Type B pancreatic cell (in vitro differentiated cells): ENCODE measurements at places on chromosomes 12 and 14.

- DNase-seq, result no peak
Measured at GRCh38 chr12:124009781-124010180, 36.8 kb downstream of the ZNF664 start.

GRCh38 chr14:103858063-103858781, 10.8 kb upstream of the PPP1R13B start:
- no peak for DNase-seq

- DNase-seq, result no peak
Measured at GRCh38 chr14:52015411-52016030, 26.2 kb downstream of the RTRAF start.

GRCh38 chr12:111600205-111600642, 1.1 kb upstream of the ATXN2 start:
- DNase-seq, result no peak

- DNase-seq, result no peak
Measured at GRCh38 chr14:63134801-63135200, 69.4 kb upstream of the RHOJ start.

- no peak for DNase-seq
Measured at GRCh38 chr12:109902891-109903418, 2.9 kb downstream of the TCHP start.

DNA sequence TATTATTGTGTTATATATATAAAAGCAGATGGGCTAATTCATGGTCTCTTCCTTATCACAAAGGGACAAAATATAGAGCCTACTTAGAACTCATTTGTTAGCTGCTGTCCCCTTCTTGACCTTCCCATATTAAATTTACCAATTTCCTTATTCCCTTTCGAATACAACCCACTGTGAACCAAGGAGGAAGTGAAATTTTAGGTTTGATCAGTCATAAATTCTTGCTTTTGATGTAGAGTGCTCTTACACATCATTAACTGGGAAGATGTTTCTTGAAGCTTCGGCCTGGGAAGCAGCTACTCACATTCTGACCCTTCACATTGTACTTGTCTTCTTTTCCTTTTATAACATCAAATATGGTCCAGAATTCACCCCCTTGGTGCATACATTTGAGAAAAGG, 579.0 kb downstream of the LRFN5 start:
- DNase-seq, result no peak

DNA sequence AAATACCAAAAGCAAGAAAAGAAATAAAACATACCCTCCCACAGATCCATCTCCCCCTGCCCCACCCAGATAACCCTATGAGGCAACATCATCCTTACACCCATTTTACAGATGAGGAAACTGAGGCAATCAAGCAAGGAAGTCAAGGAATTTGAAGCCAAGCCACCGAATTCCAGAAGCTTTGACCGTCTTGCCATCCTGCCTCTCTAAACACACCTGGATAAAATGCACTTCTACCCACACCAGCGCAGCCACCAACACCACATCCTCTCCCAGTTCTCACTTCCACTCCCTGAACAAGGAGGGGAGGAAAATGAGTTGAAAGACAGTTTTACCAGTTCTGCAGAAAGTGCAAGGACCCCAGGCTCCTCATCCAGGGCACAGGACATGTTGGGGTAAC, 13.6 kb downstream of the CMKLR1 start:
- DNase-seq, result no peak

DNA sequence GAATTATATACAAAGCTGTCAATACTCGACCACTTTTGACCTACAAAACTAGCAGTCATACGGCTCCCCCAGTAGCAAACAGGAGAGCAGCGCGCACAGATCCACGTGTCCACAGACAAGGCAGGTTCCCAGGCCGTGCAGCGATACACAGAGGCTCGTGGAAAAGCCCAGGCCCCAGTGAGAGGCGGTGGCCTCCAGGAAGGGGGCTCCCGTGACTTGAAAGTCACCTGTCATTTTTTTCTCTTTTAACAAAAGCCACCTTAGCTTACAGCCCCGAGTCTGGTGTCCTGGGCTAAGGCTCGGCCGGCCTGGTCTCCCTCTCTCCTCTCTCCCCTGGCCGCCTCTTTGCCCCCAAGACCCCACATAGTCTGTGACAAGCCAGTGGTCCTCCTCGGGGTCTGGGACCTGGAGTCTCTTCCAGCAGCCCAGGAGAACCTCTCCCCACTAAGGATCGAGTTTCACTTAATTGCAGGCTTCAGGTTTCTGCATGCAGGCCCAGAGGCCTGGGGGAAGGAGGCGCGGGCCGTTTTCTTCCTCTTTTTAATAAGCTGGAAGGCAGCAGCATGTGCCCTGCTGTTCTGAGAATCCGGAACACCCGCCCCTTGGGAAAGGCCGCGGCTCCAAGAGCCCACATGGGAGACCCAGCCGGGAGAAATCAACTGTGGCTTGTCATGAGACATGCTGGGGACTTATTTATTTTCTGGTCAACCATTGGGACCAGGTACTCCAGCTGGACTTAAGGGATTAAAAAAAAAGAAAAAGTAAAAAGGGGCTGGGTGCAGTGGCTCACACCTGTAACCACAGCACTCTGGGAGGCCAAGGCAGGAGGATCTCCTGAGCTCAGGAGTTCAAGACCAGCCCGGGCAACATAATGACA, 15.9 kb downstream of the NCOR2 start:
- DNase-seq, result peak; percentile 70

- no peak for DNase-seq
Measured at GRCh38 chr14:79467835-79468234, 743.5 kb downstream of the DIO2 start.

GRCh38 chr12:28795311-28795710, 353.8 kb upstream of the FAR2 start:
- DNase-seq, result no peak

GRCh38 chr14:31749275-31749674, 188.1 kb downstream of the NUBPL start:
- DNase-seq, result no peak

DNA sequence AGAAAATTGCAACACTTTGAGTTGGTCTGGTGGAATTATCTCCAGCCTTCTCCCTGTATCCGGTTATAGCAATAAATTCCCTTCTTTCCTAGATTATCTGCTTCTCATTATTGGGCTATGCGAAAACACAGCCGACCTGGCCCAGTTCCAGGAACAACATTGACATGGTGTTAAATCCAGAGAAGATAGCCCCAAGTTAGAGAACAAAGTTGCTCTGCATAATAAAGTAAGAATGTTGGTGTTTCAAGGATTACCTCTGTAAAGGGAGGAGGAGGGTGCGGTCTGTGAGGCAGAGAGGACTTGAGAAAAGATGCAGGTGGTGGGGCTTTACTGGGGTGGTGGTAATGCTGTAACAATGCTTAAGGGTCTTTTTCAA, 12.1 kb downstream of the TCL1A start:
- DNase-seq, result no peak

DNA sequence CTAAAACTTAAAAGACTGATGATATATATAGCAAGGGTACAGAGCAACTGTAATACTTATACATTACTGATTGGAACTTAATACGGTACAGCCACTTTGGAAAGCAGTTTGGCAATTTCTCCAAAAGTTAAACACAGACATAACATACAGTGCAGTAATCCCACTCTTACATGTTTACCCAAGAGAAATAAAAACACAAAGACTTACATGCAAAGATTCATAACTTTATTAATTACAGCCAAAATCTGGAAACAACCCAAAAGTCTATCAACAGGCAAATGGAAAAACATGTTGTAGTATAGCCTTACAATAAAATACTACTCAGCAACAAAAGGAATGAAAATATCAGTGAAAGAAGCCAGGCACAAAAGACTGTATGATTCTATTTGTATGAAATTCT, 84.6 kb downstream of the GARIN6 start:
- DNase-seq, result no peak

DNA sequence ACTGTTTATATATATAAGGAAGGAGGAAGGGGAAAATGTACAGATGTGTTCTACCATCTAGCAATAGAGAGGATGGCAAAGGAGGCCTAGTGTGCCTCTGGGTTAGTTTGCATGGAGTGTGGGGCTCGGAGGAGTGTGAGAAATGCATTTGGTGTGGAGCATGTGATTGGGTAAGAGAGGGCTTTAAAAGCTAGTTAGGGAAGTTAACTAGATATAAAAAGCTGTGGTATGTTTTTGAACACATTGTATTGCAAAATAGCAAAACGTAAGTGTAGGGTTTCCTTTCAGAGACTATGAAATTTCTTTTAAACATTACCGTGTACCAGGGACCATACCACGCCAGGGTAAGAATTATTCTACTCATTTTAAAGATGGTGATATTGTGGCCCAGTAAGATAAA, 53.3 kb upstream of the STXBP6 start:
- DNase-seq, result no peak

DNA sequence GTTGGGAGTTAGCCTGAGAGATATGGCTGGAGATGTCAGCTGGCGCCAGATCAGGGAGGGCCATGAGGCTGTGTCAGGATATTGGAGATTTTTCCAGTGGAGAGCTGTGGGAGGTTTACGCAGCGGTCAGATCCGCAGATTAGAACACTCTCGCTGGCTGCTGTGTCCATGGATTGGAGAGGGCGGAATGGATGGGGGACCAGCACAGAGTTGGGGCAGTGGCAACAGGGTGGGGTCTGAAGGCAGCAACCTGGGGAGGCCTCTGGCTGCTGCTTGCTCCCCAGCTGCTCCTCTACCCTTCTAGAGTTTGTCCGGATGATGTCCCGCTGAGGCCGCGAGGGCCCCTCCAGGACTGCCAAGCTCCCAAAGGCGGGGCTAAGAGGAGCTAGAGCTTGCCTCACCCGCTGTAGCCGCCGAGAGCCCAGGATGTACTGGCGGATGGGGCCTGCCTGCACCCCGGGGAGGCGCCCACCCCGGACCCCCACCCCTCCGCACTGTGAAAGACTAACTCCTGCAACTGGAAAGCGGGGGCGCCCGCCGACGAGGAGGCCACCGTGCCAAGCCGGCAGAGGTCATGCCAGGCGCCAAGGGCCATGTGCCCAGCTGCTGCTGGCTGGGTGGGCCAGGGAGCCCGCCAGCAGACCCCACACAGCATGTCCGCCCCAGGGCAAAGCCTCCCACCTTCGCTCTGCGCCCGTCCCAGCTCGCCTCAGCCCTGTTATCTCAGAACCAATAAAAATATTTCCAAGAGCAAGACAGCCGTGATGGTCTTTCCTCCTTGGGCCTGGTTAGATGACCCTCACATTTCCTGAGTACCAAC, 20.2 kb upstream of the MLEC start:
- DNase-seq, result no peak

DNA sequence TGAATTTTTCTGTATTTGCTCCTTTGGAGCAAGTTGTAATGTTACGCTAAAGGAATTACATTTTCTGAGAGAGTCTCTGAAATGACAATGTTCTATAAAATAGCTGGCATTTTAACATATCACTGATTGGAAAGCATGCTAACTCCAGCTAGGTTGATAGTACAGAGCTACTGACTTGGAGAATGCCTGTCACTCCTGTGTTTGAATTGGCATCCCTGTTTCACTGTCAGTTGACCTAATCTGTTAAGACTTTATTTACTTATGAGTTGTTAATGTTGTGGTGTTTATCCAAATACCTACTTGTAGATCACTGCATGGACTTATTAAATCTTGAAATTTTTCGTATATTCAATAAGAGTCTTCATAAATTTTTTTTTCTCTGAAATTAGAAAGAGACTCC, 33.6 kb downstream of the HCFC2 start:
- DNase-seq, result no peak

DNA sequence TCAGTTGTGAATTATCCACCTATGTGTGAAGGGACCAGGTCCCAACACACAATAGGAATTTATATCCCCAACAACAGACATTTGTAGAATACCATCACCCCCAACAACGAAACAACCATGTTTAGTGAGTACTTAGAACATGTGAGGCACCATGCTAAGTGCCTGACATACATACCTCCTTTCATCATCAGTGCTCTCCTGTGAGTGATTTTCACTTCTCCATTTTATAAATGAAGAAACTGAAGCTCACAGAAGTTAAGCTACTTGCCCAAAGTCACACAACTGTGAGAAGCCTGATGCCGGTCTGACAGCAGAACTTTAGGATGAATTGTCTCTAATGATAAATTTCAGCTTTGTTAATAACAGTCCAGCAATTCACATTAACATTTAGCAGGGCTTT, 35.4 kb downstream of the SPTB start:
- DNase-seq, result no peak

DNA sequence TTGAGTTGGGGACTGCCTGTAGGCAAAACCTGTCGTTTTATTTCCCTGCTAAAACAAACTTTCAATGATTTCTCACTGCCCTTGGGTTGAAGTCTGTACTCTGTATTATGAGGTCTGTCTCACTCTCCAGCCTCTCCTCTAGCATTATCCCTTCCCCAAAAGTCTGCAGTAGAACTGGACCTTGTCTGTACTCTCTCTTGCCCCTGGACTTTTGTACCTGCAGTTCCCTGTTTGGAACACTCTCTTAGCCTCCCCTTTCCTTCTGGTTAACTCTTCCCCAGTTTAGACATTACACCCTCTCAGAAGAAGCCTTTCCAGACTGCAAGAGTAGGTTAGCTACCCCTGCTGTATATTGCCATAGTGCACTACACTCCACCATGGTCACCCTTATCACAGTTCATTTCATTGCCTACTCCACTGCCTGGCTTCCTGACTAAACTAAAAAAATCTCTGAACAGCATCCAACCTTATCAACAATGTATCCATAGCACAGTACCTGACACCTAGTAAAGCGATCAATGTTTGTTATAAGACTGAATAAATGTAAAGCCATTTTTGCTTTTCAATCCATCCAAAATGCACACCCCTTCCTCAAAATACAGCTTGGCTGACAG, 3.6 kb upstream of the AJUBA start:
- DNase-seq, result no peak
